ENCODE measurements at places on chromosomes 3 and 15. TPM values are rescaled to one million over a fixed set of nuclear protein-coding genes. Genes with fewer than 3 reads are reported as not detected.

GRCh38 chr3:110814170-110815007, 257.2 kb upstream of the NECTIN3 start:
- H3K4me3 ChIP-seq = no peak overlapping the region
- H3K27me3 ChIP-seq = no peaks in the 10 kb centered on the region
- H3K4me1 ChIP-seq = no peaks in the 10 kb centered on the region
- no peaks in the 10 kb centered on the region for H3K36me3 ChIP-seq
- no peak overlapping the region for H3K27ac ChIP-seq

DNA sequence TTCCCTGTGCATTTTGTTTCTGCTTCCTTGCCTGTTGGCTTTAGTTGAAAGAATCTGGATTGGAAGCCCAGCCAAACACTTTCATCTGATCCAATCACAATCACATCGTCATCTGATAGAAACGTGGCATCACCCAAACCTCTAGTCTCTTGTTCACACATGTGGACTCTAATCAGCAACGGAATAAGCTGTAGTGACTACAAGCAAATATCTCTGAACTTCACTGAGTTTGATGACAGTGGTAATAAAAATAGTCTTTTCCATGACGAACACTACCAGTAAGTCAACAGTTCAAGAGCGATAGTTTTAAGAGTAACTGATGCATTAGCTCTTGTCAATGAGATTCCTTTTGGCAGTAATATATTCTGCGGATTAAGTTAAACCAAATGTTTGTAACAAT, 22.8 kb upstream of the MECOM start:
- H3K4me3 ChIP-seq = no peak overlapping the region
- DNase-seq = no peak
- no peaks in the 10 kb centered on the region for H3K4me1 ChIP-seq
- no peaks in the 10 kb centered on the region for H3K36me3 ChIP-seq

DNA sequence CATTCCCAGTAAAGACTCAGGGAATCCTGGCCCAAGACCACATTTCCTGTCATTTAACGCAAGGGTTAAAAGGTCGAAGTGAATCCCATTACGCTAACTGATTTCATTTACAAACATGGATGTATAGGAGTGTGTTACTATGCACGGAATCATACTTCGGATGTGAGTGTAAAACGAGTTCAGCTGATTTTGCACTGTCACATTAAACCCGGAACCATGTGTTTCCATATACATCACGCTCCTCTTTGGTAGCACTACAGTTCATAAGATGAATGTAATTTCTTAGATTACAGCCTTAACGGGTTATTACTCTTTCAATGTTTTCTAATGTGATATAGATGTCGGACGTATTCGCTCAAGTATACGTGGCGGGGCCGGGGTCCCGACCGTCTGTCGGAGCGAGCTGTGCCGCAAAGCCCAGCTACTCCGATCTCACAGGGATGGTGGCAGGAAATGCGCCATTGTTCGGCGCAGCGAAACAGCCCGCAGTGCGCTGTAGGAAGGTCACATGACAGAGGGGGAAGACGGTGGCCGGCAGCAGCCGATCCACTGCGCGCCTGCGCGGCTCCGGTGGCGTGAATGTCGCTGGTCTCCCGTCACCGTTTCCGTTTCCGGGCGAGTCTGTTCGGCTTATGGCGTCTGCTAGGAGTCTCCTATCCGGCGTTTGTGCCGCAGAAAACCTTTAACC, 97.3 kb downstream of the NPAP1 start:
- H3K27ac ChIP-seq = peak overlapping the region; percentile 29
- H3K4me1 ChIP-seq = peaks cover 3% of the 10 kb centered on the region
- H3K36me3 ChIP-seq = peaks cover 6% of the 10 kb centered on the region
- H3K27me3 ChIP-seq = peaks cover 5% of the 10 kb centered on the region

DNA sequence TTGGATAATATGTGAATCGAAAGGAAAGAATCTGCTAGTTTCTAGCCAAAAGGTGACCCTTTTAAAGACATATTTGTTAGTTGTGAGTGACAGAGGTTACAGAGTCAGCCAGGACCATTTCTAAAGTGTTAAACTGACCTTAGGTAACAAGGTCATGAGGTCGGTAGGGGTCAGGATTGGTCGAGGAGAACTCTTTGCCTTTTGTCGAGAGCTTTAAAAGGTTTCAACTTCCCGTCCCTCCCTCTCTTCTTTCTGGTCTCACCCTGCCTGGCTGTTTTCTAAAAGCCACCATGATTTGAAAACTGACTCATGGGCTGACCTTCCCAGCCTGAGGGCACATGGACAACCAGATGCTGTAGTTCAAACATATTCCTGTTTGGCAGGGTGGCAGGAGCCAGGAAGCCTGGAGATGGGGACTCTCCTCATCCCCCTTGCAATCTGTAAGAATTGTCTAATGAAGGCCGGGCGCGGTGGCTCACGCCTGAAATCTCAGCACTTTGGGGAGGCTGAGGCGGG, 25.8 kb upstream of the PRTG start:
- DNase-seq = no peak
- H3K27me3 ChIP-seq = peaks cover 12% of the 10 kb centered on the region
- no peaks in the 10 kb centered on the region for H3K4me1 ChIP-seq
- H3K36me3 ChIP-seq = no peaks in the 10 kb centered on the region

DNA sequence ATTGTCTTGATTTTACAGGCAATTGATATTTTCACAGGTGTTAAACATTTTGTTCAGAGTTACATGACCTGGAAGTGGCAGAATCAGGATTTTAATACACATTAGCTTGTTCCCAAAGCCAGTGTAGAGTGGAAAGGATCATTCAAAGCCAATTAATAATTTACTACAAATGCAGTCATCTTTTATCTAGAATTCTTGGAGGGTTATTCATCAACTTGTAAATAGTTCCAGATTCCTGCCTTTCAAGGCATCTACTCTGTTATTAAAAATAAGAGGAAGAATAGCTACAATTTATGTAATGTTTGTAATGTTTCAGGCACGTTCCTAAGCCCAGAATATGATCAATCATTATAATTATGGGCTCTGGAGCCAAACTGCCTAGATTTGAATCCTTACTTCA, 358.5 kb downstream of the ZNF385D start:
- H3K27ac ChIP-seq = no peak overlapping the region
- H3K4me1 ChIP-seq = no peaks in the 10 kb centered on the region
- H3K27me3 ChIP-seq = no peaks in the 10 kb centered on the region
- DNase-seq = no peak

DNA sequence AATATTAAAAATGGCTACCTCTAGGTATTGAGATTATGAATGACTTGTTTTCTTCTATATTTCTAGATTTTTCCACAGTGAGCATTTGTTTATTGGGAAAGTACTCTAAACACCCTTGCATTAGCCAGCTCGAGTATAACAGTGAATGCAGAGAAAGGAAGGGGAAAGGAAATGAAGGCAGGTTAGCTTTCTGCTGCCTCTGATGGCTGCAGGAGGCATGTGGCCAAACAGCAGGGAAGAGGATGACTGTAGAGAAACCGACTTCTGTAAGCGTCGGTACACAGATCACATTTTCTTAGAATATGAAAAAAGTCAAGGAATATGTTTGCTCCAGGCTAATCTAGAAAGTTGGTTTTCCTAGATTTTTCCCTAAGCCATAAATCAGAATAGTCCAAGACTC, 19.8 kb downstream of the GNB5 start:
- no peak overlapping the region for H3K4me3 ChIP-seq
- H3K27ac ChIP-seq = no peak overlapping the region
- DNase-seq = no peak
- H3K36me3 ChIP-seq = peaks cover 12% of the 10 kb centered on the region
- H3K27me3 ChIP-seq = no peaks in the 10 kb centered on the region
- H3K4me1 ChIP-seq = peaks cover 82% of the 10 kb centered on the region

DNA sequence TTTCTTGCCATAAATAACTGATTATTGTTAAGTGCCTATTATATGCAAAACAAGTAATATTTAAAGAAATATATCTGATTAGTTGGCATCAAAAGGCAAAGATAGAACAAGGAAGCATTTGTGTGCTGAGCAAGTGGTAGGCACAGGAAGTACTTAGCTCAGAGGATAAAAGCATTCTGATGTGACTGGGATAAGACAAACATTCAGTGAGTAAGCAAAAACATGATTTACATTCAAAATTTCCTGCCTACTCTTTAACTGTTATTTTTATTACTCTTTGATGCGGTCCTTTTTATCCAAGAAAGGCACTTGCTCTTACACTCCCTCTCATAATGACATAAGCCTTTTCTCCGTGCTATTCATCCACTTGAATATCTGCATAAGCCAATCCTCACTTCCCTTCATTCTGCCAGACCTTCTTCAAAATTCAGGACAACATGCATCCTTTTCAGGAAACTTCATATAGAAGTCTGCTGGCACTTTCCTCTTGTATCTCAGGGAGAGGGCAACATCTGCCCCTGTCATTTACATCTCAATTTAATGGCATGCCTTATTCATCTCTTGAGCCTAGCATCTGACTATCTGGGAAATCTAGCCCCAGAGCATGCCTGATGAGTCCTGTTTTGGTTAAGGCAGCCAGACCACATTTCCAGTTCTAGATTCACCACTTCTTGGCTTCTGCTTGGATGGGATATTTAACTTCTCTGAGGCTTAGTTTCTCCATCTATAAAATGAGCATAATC, 478.2 kb upstream of the ROBO2 start:
- no peak overlapping the region for H3K4me3 ChIP-seq
- no peaks in the 10 kb centered on the region for H3K4me1 ChIP-seq
- H3K27ac ChIP-seq = no peak overlapping the region
- H3K27me3 ChIP-seq = no peaks in the 10 kb centered on the region
- no peaks in the 10 kb centered on the region for H3K36me3 ChIP-seq
- DNase-seq = no peak

DNA sequence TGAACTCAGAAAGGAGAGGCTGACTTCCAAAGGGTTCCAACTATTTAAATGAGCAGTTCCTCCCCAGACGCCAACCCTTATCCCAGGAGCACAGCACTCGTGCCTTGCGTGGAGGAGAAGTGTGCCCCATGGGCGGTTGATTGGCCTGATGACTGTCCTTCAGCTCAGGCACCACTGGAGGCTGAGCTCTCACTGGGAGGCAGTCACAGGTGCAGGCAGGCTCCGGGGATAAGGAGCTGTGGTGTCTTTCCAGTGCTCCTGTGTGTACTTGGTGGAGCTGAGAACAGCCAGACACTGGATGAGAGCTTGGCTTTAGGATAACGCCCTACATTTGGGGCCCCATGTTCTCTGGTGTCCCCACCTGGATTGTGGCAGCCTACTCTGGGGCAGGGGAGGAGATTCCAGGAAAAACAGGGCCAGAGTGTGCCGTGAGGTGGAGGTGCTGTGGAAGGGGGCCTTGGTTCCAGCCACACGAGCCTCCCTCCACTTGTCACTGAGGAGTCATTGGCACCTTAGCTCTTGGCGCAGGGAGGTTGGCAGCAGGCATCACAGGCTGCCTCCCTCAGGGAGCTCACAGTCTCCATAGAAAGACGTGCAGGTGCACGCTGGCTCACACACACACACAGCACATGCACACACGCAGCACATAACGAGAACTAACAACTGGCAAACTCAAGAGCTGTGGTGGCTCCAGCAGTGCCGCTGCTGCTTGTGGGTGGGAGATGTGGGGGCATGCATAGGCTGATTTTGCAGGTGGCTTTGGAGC, 22.7 kb upstream of the EPHB3 start:
- H3K36me3 ChIP-seq = no peaks in the 10 kb centered on the region
- H3K27ac ChIP-seq = no peak overlapping the region
- no peak for DNase-seq
- H3K27me3 ChIP-seq = peaks cover 67% of the 10 kb centered on the region

- no peaks in the 10 kb centered on the region for H3K4me1 ChIP-seq
- no peaks in the 10 kb centered on the region for H3K36me3 ChIP-seq
- H3K4me3 ChIP-seq = no peak overlapping the region
- DNase-seq = no peak
- no peaks in the 10 kb centered on the region for H3K27me3 ChIP-seq
- no peak overlapping the region for H3K27ac ChIP-seq
Measured at GRCh38 chr15:33565094-33565493, 254.3 kb downstream of the RYR3 start.

DNA sequence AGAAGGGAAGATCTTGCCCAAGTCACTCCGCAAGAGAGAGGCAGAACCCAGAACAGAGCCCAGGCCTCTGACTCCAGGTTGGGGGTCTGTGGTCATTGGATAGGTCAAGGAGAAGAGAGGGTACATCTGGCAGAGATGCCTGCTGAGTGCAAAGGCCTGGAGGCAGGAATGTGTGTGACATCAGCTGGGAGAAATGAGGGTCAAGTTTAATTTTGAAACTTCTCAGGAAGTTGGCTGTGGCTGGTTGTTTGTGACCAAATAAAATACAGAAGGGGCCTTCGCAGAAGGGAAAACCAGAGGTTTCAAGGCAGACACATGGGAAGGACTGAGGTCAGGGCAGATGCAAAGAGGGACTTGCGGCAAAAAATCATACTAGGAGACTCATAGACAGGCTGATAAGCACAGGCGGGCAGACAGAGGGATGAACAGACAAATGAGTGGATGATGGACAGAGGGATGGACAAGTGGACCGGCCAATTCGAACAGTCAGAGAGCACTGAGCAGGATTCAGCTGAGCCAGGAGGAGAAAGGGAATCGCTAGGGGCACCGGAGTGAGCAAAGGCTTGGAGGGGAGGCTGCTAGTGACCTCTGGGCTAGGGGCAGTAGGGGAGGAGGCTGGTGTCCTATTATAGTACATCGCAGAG, 28.8 kb upstream of the CACNA2D2 start:
- no peak overlapping the region for H3K27ac ChIP-seq
- H3K4me3 ChIP-seq = no peak overlapping the region
- no peaks in the 10 kb centered on the region for H3K4me1 ChIP-seq

DNA sequence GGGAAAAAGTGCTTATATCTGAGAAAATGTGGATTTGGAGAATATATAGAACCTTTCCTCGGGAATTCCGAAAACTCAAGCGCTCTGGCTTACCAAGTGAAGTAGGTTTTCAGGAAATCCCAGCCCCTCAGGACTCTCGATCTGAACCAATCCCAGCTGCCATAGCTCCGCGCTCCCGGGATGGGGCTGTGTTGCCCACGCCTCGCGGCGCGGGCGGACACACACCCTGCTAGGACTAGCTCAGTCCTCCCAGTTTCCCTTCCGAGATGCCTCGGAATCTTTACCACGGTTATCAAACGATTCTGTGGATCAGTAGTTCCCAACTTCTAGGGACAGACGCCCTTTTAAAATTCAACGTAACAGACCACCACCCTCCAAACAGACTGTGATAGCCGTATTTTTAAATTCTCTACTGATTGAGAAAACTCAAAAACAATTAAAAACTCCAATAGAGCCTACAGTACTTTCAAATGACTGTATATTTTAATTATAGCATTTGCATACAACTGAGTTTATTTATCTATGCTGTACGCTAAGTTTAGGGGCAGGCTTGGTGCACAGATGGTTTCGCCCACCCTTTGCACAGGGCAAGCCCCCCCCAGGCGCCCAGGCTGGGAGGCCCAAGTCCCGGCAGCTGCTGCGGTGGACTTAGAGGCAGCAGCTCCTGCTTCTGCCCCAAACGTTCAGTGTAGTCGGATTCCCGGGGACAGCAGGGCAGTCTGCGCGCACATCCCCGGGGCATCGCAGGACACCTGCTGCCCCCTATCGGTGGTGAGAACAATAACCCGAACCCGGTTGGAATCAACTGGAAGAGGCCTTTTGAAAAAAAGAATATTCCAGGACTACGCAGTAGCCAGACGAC, 52.3 kb downstream of the CCDC54 start:
- H3K4me3 ChIP-seq = peak overlapping the region; percentile 87
- H3K27ac ChIP-seq = peak overlapping the region; percentile 80
- peak; percentile 59 for DNase-seq
- H3K36me3 ChIP-seq = no peaks in the 10 kb centered on the region

ALDH1A3 gene
- polyA plus RNA-seq = not detected

Data from naive B cell (primary cell).